ENCODE measurements at places on chromosomes 7 and 10. TPM values are rescaled to one million over a fixed set of nuclear protein-coding genes. Genes with fewer than 3 reads are reported as not detected.
A peak's percentile ranks its signal among the peaks of the same experiment; 100 is the strongest.

The NOS3 gene
- total RNA-seq = 0.39 TPM

The ERVW-1 gene
- not detected for total RNA-seq

The MALRD1 gene
- not detected for total RNA-seq

The TAF3 gene
- total RNA-seq = 2.1 TPM

The PDLIM1 gene
- total RNA-seq = 17.7 TPM

The RARRES2 gene
- 11.8 TPM for total RNA-seq

GRCh38 chr10:94299417-94299816 lies 63.3 kb downstream of the NOC3L start:
- peak; percentile 65 for DNase-seq

DNA sequence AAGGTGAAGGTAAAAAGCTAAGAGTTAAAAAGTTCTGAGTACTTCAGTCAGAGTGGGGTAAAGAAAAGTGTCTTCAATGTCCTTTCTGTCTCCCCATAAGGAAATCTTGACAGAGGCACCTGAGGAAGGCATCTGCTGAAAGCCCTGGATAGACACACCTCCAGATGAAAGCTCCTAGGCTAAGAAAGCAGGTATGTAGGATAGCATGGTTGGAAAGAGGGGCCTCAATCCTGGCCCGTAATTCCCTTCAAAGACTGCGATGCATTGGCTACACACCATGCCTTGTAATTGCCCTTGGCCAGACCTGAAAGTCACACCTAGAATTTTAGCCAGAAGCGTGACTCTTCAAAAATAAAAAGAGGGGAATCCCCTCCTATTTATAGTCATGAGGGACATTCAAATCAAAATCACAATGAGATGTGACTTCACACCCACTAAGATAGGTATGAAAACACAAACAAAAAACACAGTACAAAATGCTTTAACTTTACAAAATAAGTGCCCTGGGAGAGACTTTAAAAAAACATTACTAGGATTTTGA lies 809.7 kb downstream of the IPMK start:
- no peak for DNase-seq

DNA sequence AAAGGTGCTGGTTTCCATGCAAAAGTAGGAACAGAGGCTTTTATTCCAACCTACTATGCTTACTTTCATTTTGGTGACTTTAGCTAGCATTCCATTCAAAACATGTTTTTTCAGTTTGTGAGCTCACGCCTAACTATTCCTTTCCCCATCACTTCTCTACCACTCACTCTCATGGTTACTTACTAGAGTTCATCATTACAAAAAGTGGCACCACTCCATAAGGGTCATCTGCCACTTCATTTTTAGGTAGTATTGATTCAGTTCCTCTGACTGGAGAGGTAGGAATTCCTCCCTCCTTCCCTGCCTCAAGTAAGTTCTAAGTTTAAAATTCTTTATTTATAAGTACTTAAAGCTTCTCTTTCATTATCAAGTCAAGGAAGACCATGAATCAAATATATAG lies 543.1 kb downstream of the HTR7 start:
- no peak for DNase-seq

DNA sequence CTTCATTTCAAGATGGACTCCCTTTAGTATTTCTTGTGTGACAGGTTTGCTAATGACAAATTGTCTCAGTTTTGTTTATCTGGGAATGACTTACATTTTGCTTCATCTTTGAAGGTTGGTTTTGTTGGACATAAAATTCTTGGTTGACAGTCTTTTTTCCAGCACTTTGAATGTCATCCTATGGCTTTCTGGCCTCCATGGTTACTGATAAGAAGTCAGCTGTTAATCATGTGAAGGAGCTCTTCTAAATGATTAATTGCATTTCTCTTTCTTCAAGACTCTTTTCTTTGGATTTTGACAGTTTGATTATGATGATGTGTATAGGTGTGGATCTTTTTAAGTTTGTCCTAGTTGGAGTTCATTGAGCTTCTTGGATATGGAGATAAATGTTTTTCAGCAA lies 26.9 kb upstream of the HHEX start:
- no peak for DNase-seq

DNA sequence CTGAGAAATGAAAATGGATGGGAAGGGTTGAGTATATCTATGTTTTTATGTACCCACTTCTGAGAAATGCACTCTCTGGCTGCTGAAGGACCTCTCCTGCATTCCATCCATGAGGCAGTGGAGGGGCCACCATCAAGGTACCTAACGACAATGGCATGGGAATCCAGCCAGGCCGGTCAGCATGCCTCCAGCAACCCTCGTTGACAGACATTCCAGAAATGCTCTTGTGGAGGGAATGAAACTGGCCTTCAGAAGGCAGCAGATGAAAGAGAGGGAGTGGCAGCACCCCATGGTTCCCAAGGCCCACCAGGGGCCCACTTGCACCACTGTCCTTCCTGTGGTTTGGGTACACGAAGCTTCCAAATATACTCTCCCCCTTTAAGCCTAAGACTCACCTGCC lies 269.0 kb downstream of the ARHGAP12 start:
- no peak for DNase-seq

GRCh38 chr7:129401967-129402860 lies 32.0 kb upstream of the STRIP2 start:
- peak; percentile 21 for DNase-seq

DNA sequence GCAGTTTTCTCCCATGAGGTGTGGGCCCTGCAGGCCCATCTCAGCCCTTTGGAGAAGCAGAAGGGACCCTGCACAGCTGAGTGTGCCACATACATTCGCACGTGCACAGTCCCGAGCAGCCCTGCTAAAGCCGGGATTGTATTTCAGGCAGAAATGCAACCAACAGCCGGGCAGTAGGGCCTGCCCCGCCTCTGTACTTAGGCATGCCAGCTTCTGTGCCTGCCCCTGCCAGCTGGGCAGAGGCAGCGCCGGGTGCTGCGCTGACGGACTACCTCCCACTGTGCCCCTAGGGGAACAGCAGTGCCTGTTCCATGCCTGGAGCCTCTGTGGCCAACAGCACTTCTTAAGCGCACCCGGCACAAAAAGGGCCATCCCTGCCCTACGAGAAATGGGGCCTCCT lies 170.3 kb downstream of the NEURL1 start:
- no peak for DNase-seq

- no peak for DNase-seq
These were observed 23.9 kb upstream of the CALN1 start for GRCh38 chr7:72435925-72436480.

DNA sequence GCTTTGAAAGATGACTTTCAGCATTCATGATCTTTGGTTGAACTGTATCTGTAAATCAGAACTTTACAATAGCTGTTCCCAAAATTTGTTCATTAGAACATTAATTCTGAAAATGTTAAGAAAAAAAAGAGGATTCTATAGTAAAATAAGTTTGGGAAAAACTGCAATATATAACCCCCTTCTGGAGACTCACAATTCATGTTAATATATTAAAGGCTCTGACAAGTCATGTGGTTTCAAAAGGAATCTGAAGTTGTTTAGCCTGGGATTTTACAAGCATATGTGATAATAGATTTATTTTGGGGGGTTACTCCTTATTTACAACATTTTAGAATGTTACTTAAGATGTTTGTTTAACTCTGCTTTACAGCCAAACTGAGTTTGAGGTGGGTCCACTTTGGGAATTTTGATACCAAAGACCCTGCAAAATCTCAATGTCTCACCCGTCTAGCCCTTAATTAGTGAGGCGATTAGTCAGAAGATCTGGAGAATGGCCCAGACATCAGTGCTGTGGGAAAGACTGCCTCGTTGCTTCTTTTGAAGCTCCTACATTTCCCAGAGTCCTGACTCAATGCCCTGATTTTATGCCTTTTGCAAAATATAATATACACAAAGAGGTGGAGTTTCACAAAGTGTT lies 40.0 kb downstream of the CDK1 start:
- DNase-seq = peak; percentile 66

DNA sequence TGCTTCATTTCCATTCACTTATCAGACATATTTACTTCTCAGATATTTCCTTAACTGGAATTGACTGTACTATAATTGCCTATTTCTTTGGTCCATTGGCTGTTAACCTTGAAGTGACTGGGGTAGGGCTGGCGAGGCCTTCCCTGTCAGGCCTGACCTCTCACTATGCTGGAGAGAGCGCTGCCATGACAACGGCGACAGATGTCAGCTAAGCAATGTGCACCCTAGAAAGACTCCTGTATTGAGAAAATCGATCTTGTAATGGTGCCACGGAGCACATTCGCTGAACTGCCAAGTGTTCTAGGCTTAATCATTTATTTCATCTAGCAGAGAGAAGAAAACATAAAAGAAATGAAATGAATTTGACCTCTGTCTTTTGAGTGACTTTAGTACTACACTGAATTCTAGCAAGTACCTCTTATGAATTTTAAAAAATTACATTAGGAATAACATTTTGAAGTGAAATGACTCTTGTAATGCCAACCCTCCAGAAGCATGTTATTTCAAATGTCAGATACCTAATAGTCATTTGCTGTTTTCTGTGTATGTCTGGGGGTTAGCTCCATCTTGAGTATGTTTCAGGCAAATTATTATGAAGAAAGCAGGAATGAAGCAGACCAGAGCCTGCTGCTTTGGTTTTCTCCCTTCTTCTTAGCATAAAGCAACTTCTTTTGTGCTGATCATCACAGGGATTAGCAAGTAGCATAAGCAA lies 148.0 kb downstream of the SNX10 start:
- DNase-seq = no peak

GRCh38 chr10:117662751-117663540 lies 120.4 kb downstream of the EMX2 start:
- no peak for DNase-seq

DNA sequence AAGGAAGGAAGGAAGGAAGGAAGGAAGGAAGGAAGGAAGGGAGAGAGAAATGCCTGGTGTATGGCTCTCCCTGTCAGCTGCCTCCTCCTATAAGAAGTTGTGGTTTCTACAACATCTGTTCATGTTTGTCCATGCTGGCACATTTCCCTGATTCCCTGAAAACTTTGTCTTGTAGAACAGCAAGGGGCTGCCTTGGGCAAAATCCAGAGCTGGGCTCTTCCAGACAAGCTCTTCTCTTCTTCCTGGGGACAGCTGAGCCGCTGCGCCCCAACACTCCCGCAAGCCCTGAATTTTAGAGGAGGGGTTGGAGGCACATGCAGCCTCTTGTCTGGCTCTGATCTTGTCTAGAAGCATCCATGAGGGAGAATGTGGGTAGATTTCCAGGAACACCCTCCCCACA lies 282.0 kb upstream of the ADARB2 start:
- DNase-seq = no peak

DNA sequence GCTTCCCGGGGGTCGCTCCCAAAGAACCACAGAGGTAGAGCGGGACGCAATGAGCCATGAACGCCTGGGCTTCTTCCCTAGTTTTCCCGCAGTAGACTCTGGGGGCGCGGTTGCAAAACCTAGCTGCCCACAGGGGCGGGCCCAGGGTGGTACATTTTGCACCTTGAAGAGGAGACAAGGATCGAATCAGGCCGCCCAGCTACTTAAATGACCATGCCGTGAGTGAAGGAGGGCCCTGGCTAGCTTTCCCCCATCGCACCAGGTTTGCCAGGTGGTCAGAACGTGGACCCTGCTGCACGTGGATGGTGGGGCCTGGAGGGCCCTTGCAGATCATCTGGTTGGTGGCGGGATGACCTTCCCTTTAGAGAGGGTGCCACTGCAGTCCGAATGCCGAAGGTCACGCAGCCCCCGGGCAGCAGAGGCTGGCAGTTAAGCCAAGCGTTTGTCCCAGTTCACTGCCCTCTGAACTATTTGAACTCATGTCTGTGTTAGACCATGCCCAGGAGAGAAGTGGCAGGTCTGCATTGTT lies 604 bp upstream of the SHTN1 start:
- DNase-seq = peak; percentile 19

DNA sequence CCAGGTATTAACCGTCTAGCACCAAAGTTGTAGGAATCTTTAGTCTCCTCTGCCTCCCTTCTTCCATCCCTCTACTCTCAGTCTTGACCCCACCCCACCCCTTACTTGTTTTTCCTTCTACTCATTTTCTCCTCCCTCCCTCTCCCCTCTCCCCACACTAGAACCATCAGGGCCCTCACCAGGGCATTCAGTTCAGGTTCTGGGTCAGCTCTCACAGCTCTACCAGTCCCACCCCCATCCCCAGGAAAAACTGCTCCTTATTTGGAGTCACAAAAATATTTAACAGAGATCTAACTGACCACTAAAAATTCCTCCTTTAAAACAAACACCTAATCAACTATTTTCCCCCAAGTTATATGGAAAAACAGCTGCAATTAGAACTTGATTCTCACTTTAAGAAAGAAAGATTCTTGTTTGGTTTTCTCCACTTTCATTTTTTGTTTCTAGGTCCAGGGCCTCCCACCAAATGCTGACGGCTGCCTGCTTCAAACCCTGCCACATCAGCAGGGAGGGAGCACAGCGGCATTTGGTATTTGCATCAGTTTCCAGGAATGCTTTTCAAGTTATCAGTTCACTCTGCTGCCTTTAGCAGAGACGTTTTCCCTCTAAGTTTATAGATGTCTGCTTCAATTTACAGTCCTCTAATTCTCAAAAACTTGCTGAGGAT lies 2.8 kb upstream of the COL1A2 start:
- DNase-seq = peak; percentile 65

- no peak for DNase-seq
These were observed 24.1 kb upstream of the DNMBP start for GRCh38 chr10:100033766-100034418.

DNA sequence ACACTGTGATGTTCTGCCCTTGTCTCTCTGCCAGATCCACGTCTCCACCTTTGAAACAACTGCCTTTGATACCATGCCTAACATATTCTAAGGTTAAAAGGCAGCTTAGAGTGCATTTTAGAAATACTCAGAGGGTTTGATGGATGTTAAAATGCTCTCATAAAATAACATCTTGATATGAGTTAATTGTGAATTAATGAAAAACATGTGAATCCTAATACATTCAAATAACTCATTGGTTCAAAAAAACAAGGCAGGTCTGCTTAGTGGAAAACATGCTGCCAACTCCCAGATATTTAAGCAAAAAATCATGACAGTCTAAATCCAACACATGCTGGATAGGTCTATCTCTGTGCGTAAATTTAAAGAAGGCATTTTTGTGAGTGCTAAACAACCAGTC lies 291.8 kb downstream of the AHR start:
- no peak for DNase-seq

GRCh38 chr10:53358536-53358935 lies 586.0 kb upstream of the MBL2 start:
- DNase-seq = no peak

DNA sequence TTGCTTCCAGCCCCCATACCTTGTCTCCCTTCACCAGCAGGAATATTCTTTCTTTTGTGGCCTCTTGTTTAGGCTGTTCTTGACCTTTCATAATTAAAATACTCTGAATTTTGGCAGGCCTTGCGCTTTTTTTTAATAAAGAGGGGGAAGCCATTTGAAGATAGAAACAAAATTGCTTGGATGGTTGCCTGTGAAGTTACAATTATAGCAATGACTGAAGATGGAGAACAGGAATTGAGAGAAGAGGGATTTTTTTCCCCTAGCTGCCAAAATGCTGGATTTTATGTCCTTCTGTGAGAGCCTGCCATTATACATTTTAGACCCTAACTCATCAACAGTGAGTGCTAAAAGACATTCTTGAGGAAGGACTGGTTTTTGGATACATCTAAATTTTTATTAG lies 24.8 kb downstream of the FGFBP3 start:
- DNase-seq = no peak

- no peak for DNase-seq
These were observed 9.6 kb downstream of the CFTR start for GRCh38 chr7:117489430-117489829.

Measured in Daoy (cell line).